ENCODE measurements at places on chromosomes 3 and 15.

- DNase-seq: no peak
Observed at GRCh38 chr3:179695672-179696313, 43.0 kb downstream of the USP13 start.

DNA sequence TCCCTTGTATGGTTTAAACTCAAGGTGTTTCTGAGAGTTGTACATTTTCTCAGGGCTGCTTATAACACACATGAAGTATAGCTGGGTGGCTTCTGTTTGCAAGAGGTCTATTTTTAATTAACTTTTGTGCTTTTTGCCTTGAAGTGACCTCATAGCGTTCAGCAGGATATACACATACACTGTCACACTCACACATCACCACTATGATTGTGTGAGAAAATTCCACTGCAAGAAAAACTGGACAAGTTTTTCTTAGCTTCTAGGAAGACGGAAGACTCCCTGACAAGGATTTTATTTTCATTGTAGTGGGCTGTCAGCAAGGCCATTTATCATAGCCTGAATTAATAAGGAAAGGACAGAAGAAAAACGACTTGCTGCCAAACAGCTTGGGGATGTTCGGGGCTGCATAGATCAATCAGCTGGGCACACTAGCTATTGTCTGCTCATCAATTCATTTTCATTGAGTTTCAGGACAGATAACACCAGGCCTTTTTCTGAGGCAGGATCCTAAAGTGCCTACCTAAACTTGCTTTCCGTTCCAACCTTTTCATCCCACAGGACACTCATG lies 192.8 kb upstream of the CRBN start:
- no peak for DNase-seq

DNA sequence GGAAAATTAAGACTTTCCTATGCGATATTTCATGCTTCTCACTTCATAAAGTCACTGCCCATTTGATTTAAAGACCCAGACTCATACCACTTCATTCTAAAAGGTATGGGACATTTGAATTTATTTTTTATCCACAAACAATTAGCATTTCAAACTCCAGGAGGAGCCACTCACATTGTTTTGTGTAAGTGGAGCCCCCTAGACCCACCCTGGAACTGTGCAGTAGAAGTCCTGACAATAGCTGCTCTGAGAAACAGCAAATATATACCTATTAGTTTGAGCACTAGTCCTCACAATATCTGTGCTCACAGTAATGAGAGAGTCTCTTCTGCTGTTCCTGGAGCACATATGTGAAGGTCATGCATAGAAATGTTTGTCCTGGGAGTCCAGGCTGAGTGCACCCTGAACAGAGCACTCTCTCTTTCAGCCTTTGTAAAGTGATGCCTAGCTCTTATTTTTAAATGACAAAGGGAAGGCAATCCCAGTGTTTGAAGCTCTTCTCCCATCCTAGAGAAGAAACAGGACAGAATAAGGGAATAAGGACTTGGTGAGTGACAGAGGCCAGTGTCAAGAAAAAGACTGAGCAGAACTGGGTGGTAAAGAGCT lies 127.5 kb upstream of the STRIT1 start:
- DNase-seq: no peak

- DNase-seq: peak; percentile 59
Observed at GRCh38 chr15:73650416-73651126, 17.4 kb upstream of the NPTN start.

DNA sequence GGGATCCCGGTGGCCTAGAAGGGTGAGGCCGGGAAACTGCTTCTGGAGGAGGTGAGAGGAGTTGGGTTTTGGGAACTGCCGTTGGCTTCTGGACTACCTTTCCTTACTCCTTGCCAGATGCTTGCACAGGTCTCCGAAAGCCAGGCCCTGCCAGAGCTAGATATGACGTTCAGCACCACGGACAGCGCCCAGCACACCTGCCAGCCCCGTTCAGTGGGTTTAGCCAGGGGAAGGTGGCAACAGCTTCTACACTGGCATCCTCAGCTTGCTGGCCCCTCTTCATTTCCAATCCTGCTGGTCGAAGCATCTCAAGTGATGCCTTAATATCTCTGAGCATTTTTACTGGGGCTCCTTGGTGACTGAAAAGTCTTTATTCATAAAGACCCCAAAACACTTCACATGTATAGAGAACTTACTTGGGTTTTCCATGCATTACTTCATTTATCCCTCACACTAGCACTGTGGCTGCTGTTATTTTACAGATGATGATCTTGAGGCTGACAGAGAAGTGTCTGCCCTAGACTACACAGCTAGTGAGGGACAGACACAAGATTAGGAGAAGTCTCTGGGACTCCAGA lies 21.9 kb downstream of the HCN4 start:
- peak; percentile 40 for DNase-seq

DNA sequence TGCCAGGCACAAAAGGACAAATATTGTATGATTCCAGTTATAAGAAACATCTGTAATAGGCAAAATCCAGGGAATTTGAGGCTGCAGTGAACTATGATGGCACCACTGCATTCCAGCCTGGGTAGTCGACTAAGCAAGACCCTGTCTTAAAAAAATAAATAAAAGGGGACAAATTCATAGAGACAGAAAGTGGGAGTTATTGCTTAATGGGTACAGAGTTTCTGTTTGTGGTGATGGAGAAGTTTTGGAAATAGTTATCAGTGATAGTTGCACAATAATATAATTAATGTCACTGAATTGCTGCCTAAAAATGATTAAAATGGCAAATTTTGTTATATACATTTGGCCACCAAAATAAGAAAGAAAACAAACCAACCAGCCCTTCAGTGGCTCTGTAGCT lies 27.6 kb upstream of the CNBP start:
- DNase-seq: no peak

GRCh38 chr15:58217460-58217859 lies 79.3 kb downstream of the AQP9 start:
- DNase-seq: no peak

- no peak for DNase-seq
Observed at GRCh38 chr3:150741497-150742140, 21.4 kb downstream of the SIAH2 start.

DNA sequence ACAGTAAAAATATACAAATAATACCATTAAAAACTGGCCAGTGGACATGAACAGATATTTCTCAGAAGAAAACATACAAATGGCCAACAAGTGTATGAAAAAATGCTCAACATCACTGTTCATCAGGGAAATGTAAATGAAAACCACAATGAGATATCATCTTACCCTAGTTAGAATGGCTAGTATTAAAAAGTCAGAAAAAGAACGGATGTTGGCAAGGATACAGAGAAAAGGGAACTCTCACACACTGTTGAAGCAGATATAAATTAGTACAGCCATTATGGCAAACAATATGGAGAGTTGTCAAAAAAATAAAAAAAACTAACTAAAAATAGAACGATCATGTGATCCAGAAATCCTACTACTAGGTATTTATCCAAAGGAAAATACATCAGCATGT lies 222.7 kb upstream of the NAALADL2 start:
- DNase-seq: no peak

GRCh38 chr3:145490088-145491048 lies 670.6 kb downstream of the PLOD2 start:
- DNase-seq: no peak

DNA sequence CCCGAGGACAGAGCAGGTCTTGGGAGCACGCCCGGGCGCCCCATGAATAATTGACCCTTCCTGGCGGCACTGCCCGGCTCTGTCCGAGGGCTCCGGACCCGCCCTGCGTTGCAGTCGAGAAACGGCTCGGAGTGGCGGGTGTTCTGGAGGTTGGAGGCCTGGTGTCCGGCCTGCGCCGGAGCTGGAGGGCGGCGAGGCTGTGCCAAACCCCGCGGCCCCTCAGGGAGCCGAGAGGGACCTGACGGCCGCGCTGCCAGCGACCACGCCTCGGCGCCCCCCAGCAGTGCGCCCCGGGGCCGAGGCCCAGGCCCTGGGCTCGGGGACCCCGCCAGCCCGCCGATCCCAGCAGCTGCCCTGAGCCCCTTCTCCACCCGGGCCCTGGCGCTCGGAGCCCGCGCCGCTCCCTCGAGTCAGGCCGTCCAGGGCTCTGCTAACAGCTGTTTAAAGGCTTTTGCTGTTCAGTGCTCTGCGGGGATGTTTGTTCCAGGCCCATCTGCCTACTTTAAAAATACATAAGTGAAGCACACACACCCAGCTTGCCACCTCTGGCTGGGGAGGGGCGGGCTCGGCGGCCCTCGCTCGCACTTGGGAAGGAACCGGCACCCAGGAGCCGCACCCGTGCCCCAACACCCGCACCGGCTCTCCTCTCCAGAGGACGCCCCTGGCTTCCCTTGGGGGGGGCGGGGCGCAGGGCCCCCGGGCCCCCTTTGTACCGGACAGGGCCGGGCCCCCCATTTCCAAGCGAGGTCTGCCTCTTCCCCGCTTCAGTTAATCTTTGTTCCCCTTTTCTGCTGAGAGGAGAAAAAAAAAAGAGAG lies 730 bp upstream of the ZNF710 start:
- DNase-seq: peak; percentile 39

GRCh38 chr3:79361748-79362378 lies 405.9 kb downstream of the ROBO1 start:
- peak; percentile 53 for DNase-seq
